ENCODE measurements at places on chromosomes 1 and 21.

- DNase-seq = peak; percentile 63
These were observed 9.2 kb upstream of the LAD1 start for GRCh38 chr1:201408176-201408833.

GRCh38 chr1:191498318-191498717 is 659.9 kb upstream of the RGS18 start:
- peak; percentile 51 for DNase-seq

GRCh38 chr21:34110594-34111202 is 37.3 kb downstream of the MRPS6 start:
- no peak for DNase-seq

GRCh38 chr1:11518791-11519628 is 40.1 kb downstream of the DISP3 start:
- DNase-seq = no peak

- peak; percentile 11 for DNase-seq
These were observed 344.0 kb upstream of the USP24 start for GRCh38 chr1:55559161-55559611.

- no peak for DNase-seq
These were observed 175.4 kb downstream of the HS2ST1 start for GRCh38 chr1:87089823-87090222.

- no peak for DNase-seq
These were observed 6.3 kb downstream of the KCNJ6 start for GRCh38 chr21:37909936-37910335.

GRCh38 chr1:205927247-205927646 is 16.0 kb downstream of the SLC26A9 start:
- DNase-seq = no peak

DNA sequence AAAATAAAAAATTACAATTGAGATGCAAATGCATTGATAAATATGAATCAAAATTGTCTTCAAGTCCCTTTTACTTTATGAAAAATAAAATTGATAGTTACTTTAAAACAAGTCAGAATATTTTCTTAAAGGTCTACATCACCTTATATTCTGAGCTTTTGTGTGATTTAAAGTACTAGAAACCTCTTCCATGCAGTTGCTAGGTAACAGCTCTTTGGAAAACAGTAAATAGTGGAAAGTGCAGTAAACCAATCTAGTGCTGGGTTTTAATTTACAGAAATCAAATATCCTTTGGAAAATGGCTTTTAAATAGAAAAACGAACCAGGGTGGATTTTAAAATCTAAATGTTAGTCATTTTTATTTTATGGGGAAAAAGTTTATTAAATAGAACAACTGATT is 227.9 kb downstream of the KCNT2 start:
- DNase-seq = peak; percentile 21

- DNase-seq = no peak
These were observed 96.0 kb downstream of the MAB21L3 start for GRCh38 chr1:116207126-116207735.

DNA sequence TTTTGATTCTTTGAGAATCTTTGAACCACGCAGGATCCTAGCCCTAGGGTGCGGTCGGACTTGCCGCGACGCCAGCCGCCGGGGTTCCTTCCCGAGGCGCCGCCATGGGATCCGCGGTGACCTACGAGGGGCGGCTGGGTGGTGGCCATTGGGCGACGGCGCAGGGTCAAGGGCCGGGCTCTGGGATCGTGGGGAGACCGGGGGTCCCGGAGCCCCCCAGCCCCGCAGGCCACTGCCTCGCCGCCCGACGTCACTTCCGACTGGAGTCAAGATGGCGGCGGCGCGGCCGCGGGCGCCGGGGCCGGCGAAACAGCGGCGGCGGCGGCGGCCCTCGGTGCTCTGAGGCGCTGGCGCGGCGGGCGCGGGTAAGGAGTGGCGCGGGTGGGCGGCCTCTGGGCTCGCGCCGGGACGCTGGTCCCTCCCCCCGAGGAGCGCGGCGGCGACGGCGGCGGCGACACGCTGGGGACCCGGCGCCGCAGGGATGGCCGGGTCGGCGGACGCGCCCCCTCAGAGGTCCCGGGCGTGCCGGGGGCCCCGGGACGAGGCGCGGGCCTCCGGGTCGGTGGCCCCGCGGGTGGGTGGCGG is at the start of gene PRDM2:
Gene PRDM2 (plus strand): TSS at position 253 of the 585 bp plus-strand sequence. CDS start 15,418 bp downstream, outside the sequence.
- DNase-seq = no peak

GRCh38 chr1:58836408-58836807 is 52.6 kb upstream of the JUN start:
- DNase-seq = no peak

DNA sequence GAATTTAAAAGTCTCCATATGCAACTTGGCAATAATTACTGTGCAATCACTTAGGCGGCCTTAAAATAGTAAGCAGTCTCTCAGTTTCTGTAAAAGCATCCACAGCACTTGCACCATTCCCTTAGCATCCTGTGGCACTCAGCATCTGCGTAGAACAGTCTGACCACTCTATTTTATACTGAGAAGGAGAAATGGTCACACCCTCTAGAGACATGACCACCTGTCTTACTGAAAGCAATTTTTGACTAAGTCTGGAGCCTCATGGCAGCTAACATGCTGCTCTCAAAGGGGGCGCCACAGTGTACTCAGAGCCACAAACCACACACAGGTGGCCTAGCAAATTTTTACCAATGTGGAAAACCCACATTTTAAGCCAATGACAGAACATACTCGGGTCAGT is 62.0 kb downstream of the KCNK1 start:
- no peak for DNase-seq

- no peak for DNase-seq
These were observed at the start of gene SELP for GRCh38 chr1:169630006-169630405. Gene SELP (minus strand): TSS chr1:169630124. CDS start chr1:169630074, 50 bp downstream.

- peak; percentile 74 for DNase-seq
These were observed 14.1 kb upstream of the NUAK2 start for GRCh38 chr1:205335692-205336091.

- DNase-seq = no peak
These were observed 765 bp upstream of the BMP8A start for GRCh38 chr1:39490596-39491145.

GRCh38 chr1:219773775-219774174 is 154.6 kb downstream of the SLC30A10 start:
- no peak for DNase-seq

- no peak for DNase-seq
These were observed 3.4 kb downstream of the DCST1 start for GRCh38 chr1:155037043-155037442.

DNA sequence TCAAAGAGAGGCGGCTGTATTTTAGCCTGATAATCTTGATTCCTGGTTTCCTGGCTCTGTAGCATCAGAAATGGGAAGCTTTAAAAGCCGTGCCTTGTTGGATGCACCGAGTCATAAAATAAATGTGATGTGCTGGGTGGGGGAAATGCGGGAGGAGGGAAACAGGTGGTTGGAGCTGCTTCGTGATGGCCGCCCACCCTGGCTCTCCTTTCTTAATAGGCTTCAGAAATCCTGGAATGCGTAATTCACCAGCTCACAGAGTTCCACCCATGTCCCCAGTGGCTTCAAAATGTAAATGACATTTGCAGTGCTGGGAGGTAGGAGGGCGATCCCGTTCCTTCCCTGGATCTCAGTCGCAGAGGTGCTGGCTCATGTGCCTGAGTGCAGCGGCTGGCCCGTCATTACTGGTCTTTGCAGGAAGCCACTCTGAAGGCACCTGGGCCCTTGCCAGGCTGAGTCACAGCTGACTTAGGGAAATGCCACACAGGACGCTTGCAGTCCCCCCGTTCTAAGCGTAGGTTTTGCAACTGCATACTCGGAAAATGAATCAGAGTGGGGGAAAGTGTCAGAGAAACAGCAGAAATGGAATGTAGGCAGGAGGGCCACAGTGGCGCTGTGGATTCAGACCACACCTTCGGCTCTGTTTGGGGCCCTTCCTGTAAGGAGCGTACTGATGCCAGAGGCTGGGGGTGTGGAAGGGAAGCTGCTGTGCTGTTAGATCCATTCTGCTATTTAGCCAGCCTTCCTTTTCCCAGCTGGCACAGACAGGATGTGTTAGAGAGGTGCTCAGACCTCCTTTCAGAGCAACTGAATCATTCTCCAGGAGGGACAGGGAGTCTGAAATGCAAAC is 37.6 kb downstream of the GALNT2 start:
- peak; percentile 100 for DNase-seq

DNA sequence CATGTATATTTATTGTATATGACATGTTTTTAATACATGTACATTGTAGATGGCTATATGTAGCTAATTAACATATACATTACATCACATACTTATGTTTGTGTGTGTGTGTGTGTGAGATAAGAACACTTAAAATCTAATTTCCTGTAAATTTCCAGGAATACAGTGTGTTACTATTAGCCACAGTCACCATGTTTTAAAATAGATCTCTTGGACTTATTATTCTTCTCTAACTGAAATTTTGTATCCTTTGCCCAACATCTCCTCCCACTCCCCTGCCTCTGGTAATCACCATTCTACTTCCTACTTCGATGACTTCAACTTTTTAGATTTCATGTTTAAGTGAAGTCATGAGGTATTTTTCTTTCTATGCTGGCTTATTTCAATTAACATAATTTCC is 64.8 kb downstream of the FCRL5 start:
- no peak for DNase-seq

DNA sequence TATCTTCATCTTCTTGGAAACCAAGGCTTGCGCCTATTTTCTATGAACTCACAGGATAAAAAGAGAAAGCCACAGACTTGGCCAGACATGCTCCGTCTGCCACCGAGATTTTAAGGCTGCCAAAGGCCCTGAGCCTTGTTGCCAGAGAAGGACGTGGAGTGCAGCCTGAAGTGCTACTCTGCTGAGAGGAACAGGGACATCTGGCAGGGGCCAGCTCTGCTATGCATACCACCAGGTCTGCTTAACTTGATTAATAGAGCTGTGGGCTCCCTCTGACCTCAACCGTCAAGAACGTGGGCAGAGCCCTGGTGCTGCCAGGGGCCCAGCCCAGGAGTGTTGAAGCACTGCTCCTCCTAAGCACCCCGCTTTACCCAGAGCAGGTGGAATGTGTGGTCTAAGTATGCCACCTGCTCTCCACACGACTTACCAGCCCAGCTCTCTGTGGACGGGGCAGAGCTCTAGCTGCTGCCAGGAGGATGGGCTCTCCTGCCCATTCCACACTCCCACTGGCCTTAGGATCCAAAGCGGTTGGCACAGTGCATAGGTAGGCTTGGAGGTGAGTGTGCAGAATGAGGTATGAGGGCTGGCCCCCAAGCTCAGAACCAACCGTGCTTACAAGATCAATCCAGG is 10.6 kb downstream of the HCRTR1 start:
- no peak for DNase-seq

- DNase-seq = no peak
These were observed 10.6 kb downstream of the DIP2A start for GRCh38 chr21:46469275-46469674.

DNA sequence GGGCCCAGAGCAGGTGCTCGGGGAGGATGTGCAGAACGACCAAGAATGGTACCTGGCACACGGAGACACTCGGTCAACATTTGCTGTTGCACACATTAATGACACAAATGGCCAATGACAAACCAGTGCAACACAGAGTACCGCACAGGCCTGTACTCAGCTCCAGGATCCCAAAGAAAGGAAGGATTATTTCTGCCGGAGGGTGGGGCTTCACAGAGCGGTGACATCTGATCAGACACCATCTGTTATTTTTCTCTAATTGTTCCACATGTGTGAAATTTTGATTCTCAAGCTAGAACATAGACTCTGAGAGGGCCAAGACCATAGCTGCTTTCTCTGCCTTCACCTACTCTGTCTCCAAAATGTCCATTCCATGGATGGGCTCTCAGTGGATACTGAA is 100.4 kb downstream of the MRPL37 start:
- no peak for DNase-seq

- peak; percentile 62 for DNase-seq
These were observed 226.8 kb downstream of the LMX1A start for GRCh38 chr1:165129568-165130164.

- peak; percentile 72 for DNase-seq
These were observed 49.9 kb downstream of the TOMM20 start for GRCh38 chr1:235078480-235079381.

- DNase-seq = no peak
These were observed 50.8 kb upstream of the NEK7 start for GRCh38 chr1:198106011-198106410.

DNA sequence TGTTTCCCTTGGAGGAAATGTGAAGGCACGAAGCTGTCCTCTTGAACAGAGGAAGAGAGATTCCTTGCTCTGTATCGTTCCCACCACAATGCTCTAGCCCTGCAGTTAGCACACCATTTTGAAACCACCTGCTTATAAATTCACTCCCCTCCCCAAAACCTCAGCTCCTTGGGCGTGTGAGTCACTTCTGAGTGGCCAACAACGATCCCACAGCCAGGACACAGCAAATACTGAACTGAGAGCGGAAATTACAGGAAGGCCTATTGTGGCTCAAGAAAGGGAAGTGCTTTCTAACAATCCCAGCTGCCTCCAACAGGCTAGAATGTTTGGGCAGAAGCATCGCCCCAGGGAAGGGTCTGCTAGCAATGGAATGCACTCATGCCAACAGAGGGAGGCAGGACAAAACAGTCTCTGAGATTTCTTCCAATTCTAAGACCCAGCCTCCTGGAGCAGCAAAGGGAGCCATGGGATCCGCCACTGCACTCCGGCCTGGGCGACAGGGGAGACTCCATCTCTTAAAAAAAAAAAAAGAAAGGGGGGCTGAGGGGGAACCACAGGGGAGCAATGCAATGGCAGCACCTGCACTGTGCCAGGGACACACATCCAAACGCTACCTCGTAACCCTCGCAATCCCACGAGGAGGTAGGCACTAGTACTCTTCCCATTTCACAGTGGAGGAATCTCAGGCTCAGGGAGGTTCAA is 1.9 kb downstream of the TMEM53 start:
- peak; percentile 69 for DNase-seq

GRCh38 chr1:89487972-89488371 is 36.7 kb upstream of the LRRC8B start:
- DNase-seq = no peak

DNA sequence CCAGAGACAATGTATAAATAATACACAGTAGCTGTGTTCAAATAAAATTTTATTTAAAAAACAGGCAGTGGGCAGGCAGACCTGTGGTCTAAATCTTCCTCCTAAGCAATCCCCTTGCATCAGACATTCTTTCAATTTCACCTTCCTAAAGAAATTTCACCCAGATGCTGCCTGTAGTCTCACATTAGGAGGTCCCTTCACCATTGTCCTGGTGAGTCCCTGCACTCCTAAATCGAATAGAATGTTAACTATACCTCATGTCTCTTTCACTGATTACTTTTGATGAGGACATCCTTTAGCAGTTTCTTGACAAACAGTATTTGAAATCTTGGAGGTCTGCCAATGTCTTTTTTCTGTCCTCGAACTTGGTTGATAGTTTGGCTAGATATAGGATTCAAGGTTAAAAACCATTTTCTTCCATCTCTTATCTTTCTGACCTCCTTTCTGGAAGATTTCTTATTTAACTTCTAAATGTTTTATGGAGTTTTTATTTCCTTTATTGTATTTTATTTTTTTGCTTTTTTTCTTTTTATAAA is 77.5 kb downstream of the LPGAT1 start:
- DNase-seq = no peak

GRCh38 chr21:23093259-23093658 is 2095.1 kb downstream of the NCAM2 start:
- no peak for DNase-seq

GRCh38 chr1:150905301-150905700 is 18.4 kb downstream of the CTXND2 start:
- no peak for DNase-seq

Measured in bronchial epithelial cell (primary cell).